Esophagus squamous epithelium (tissue), 5 donors: ENCODE measurements at places on chromosomes 3 and 15.
A peak's percentile ranks its signal among the peaks of the same experiment; 100 is the strongest.

DNA sequence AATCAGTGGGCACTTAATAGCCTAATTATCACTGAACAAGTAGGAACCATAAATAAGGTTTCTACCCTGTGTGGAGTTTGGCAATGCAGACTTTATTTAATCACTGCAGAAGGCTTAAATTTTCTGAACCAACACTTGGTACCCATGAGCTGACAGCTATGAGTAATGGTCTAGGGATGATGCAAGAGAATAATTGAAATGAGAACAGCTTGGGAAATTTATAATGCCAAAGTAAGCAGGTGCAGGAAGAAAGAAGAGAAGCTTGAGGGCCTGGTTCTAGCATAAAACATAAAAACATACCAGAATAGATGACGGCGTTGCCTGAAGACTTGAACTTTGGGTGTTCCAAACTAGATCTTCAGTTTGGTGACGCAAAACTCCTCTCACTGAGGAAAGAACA, 67.0 kb downstream of the IMPG2 start:
- H3K36me3 ChIP-seq = no peaks in the 10 kb centered on the region
- DNase-seq = no peak
- H3K27me3 ChIP-seq = no peaks in the 10 kb centered on the region
- no peak overlapping the region for H3K27ac ChIP-seq

GRCh38 chr3:171178714-171179113, 152.2 kb upstream of the SLC2A2 start:
- H3K4me1 ChIP-seq = no peaks in the 10 kb centered on the region
- no peaks in the 10 kb centered on the region for H3K27me3 ChIP-seq
- no peak overlapping the region for H3K4me3 ChIP-seq
- DNase-seq = no peak

- no peaks in the 10 kb centered on the region for H3K36me3 ChIP-seq
- H3K27ac ChIP-seq = no peak overlapping the region
- no peaks in the 10 kb centered on the region for H3K27me3 ChIP-seq
- H3K4me3 ChIP-seq = no peak overlapping the region
Measured at GRCh38 chr3:31132132-31132769, 237.8 kb upstream of the GADL1 start.

DNA sequence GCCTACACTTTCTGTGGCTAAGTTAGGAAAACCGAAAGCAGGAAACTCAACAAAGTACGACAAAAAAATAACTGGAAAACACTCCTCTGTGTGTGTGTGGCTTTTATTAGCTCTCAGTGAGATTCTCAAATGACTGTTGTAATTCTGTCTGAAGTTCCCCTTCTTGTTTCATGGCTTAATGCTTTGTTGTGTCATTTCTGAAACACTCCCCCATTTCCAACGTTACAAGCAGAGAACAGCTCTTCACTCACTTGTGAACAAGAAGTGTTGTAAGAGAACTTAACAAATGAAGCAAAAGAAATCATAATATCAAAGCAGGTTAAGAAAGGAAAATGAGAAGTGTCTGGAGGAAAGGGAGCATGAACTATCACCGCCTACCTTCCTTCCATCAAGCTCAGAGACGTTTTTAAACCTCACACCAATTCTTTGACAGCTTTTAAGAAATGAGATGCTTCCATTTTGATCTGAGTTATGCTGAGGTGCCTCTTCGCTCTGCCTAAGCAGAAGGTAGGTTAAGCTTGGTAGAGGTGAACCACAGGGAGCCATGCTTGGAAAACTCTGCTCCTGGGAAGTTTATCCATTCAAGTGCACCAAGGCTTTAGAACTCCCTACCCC, 12.4 kb upstream of the SEC62 start:
- H3K27ac ChIP-seq = no peak overlapping the region
- no peak for DNase-seq
- no peaks in the 10 kb centered on the region for H3K4me1 ChIP-seq
- H3K27me3 ChIP-seq = no peaks in the 10 kb centered on the region
- no peak overlapping the region for H3K4me3 ChIP-seq
- no peaks in the 10 kb centered on the region for H3K36me3 ChIP-seq

GRCh38 chr15:66401130-66402021, 14.7 kb downstream of the MAP2K1 start:
- H3K27ac ChIP-seq = no peak overlapping the region
- H3K27me3 ChIP-seq = no peaks in the 10 kb centered on the region
- no peaks in the 10 kb centered on the region for H3K36me3 ChIP-seq
- H3K4me3 ChIP-seq = no peak overlapping the region
- no peak for DNase-seq

- H3K27me3 ChIP-seq = no peaks in the 10 kb centered on the region
- H3K27ac ChIP-seq = peak overlapping the region; percentile 63
- peaks cover 33% of the 10 kb centered on the region for H3K4me1 ChIP-seq
- no peak for DNase-seq
- no peak overlapping the region for H3K4me3 ChIP-seq
- no peaks in the 10 kb centered on the region for H3K36me3 ChIP-seq
Measured at GRCh38 chr15:69303337-69304181, 4.8 kb downstream of the PAQR5 start.

DNA sequence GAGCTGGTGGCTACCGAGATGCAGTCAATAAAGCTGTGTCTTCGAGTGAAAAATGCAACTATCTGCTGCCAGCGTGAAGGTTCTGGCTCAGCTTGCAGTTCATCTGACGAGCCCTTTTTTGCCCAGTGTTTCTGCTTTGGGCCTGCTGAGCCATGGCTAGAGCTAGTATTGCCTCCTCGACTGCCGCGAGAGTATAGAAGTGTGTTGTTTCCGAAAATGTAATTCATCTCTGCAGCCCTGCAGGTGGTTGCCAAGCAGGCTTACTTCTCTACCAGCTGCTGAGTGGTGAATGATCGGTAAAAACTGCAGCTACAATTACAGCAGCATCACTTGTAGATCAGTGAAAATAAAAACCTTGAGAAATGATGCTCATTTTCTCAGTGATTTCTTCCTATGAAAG, 114.8 kb downstream of the DLG1 start:
- no peaks in the 10 kb centered on the region for H3K27me3 ChIP-seq
- no peaks in the 10 kb centered on the region for H3K36me3 ChIP-seq
- DNase-seq = no peak
- no peak overlapping the region for H3K4me3 ChIP-seq
- no peak overlapping the region for H3K27ac ChIP-seq

DNA sequence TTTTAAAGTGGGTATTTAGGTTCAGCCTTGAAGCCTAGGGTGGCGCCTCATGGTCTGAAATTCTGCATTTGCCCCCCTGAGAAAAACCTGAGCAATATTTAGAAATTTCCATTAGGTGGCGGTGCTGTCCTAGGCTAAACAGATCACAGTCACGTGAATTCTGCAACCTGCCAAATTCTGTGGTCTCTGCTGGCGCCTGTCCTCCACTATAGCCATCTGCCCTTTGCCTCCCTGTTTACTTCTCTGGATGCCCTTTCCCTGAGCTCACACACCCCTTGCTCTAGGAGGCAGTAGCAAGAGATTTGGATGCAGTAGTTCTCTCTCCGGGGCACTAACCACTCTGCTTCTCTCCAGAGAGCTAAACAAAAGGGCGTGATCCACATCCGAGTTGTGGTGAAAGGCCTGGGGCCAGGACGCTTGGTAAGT, 9.1 kb downstream of the MRPS11 start:
- DNase-seq = no peak
- H3K4me3 ChIP-seq = no peak overlapping the region
- H3K27me3 ChIP-seq = no peaks in the 10 kb centered on the region
- H3K4me1 ChIP-seq = no peaks in the 10 kb centered on the region
- H3K36me3 ChIP-seq = peaks cover 85% of the 10 kb centered on the region

GRCh38 chr15:78675617-78676360, 34.8 kb upstream of the CHRNB4 start:
- H3K36me3 ChIP-seq = no peaks in the 10 kb centered on the region
- no peak for DNase-seq
- no peak overlapping the region for H3K27ac ChIP-seq
- no peaks in the 10 kb centered on the region for H3K27me3 ChIP-seq

DNA sequence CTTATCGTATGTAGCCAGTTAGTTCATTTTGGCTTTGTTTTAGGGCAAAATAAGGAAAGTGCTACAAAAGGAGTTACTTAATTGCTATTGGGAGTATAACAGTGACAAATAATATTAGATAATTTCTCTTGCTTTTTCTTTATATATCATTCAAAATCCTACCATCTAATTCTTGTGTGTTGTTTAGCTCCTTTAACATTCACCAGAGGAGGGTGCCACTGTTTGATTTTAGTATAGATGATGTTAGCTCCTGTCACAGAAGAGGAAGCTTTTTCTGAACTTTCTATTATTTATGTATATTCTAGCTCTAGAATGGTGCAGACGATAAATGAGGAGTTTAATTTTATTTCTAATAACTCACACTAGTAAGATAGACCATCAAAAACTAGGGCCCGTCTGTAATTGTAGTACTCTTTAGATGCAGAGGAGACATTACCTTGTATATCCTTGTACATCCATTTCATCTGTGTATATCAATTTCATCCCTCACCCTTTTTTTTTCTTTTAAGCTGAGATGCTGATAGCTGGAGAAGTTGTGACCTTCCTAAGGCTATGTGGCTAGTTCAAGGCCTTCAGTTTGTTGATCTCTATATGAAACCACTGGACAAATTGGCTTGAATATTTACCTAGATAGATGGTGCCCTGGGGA, 3.0 kb downstream of the PPM1L start:
- peaks cover 17% of the 10 kb centered on the region for H3K4me1 ChIP-seq
- no peaks in the 10 kb centered on the region for H3K36me3 ChIP-seq
- no peak for DNase-seq

GRCh38 chr15:70284438-70285214, 186.9 kb upstream of the TLE3 start:
- no peak overlapping the region for H3K27ac ChIP-seq
- no peak for DNase-seq
- no peaks in the 10 kb centered on the region for H3K36me3 ChIP-seq
- no peaks in the 10 kb centered on the region for H3K27me3 ChIP-seq
- no peak overlapping the region for H3K4me3 ChIP-seq
- H3K4me1 ChIP-seq = peaks cover 17% of the 10 kb centered on the region

GRCh38 chr15:50059883-50060282, 59.1 kb downstream of the ATP8B4 start:
- no peaks in the 10 kb centered on the region for H3K36me3 ChIP-seq
- no peaks in the 10 kb centered on the region for H3K27me3 ChIP-seq
- H3K4me1 ChIP-seq = no peaks in the 10 kb centered on the region
- no peak overlapping the region for H3K27ac ChIP-seq
- DNase-seq = no peak

- peaks cover 7% of the 10 kb centered on the region for H3K36me3 ChIP-seq
- H3K4me3 ChIP-seq = no peak overlapping the region
- no peak overlapping the region for H3K27ac ChIP-seq
- H3K4me1 ChIP-seq = peaks cover 91% of the 10 kb centered on the region
Measured at GRCh38 chr3:43296565-43296964, 10.2 kb downstream of the SNRK start.

DNA sequence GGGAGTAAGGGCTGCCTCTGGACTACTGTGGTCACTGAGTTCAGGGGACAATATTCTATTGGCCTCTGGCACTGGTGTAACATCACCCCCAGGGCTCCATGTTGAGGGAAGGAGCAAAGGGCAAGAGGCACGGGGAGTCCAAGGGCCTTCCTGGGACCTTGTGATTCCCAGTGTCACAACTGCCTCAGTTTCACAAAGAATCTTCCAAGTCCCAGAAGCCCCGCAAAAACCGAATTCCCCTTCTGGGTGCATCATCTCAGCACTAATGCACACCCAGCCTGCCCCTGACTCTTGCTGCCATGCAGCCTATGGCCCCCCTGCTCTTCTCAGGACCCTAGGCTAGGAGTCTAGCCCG, 5.5 kb downstream of the AMOTL2 start:
- peaks cover 88% of the 10 kb centered on the region for H3K4me1 ChIP-seq
- no peak overlapping the region for H3K4me3 ChIP-seq
- H3K27ac ChIP-seq = peak overlapping the region; percentile 41
- peaks cover 41% of the 10 kb centered on the region for H3K36me3 ChIP-seq
- no peaks in the 10 kb centered on the region for H3K27me3 ChIP-seq
- DNase-seq = no peak

DNA sequence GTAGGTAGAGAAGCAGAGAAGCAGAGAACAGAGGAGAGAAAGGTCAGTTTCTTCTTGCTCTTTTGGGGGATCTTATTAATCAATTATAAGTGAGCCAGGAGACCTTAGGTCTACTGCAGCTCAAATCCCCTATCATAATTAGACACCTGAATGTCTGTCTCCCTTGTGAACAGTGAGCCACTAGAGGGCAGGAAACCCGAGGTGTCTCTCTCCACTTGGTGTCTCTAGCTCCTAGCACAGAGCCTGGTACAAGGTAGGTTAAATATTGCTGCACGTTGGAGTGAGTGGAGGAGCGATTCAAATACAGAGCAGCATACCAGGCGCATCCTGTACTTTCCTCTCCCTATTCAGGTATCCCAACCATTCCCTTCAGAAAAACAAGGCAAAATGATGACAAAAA, 2.0 kb upstream of the ST8SIA2 start:
- H3K4me1 ChIP-seq = peaks cover 9% of the 10 kb centered on the region
- peaks cover 18% of the 10 kb centered on the region for H3K27me3 ChIP-seq
- no peak overlapping the region for H3K4me3 ChIP-seq
- DNase-seq = no peak

DNA sequence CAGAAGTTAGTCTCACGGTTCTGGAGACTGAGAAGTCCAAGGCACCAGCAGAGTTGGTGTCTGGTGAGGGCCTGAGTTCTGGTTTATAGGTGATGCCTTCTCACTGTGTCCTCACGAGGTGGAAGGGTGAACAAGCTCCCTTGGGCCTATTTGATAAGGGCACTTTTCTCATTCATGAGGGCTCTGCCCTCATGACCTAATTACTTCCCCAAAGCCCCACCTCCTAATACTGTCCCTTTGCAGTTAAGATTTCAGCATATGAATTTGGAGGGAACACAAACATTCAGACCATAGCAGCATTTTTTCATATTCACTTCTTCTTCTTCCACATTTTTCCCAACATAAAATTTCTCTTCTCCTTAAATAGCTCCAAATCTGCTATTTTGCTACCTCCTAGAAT, 41.5 kb downstream of the TMEM41A start:
- H3K4me1 ChIP-seq = no peaks in the 10 kb centered on the region
- peaks cover 8% of the 10 kb centered on the region for H3K36me3 ChIP-seq
- no peak for DNase-seq
- no peak overlapping the region for H3K4me3 ChIP-seq
- H3K27ac ChIP-seq = no peak overlapping the region

- H3K4me3 ChIP-seq = no peak overlapping the region
- no peaks in the 10 kb centered on the region for H3K27me3 ChIP-seq
Measured at GRCh38 chr15:40047415-40048210, 8.6 kb upstream of the SRP14 start.

DNA sequence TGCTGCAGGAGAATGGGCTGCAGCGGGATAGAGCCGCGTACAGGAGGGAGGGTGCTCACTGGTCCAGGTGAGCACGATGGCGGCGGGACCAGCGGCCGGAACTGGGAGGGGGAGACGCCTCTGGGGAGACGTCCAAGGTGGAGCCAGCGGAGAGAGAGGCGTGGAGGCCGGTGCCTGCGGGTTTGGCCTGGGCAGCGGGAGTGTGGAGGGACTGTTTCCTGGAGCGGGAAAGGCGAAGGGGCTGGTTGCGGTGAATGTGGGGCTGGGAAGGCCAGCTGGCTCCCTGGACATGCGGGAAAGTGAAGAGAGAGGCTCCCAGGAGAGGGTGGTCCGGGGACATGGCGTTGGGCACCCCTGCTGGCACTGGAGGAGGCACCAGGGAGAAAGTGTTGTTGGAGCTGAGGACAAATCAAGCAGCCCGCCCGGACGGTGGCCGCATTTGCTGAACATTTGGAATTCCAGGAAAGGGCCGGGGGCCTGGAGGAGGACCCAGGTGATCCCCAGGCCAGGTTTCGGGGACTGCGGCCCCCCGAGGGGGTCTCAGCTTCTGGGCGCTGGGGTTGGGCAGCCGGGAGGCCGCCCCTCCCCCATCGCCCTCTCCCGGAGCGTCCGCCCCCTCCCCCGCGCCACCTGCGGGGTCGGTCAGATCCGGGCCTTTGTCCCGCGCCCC, 34.3 kb downstream of the DNAJB8 start:
- H3K4me1 ChIP-seq = peaks cover 14% of the 10 kb centered on the region
- H3K27ac ChIP-seq = no peak overlapping the region
- H3K4me3 ChIP-seq = peak overlapping the region; percentile 2
- no peaks in the 10 kb centered on the region for H3K36me3 ChIP-seq
- DNase-seq = no peak
